Anterior cingulate cortex (tissue), 58 donors: ENCODE measurements at places on chromosomes 5 and 9.

DNA sequence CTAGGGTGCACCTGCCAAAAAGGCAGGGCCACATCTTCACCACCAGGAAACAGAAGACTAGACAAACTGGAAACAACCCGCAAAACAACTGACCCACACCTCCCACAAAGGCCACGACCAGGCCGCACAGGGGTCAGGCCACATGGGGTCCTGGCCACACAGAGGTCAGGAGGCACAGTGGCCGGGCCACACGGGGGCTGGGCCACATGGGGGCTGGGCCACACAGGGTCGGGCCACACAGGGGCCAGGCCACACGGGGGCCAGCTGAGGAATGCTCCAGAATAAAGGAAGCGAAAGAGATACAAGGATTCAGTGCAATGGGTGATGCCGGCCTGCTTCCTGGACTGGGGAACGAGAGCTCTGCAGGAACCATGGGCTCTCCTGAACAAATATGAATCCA, 91.6 kb downstream of the OLFM1 start:
- no peak for DNase-seq

- DNase-seq, result no peak
Measured at GRCh38 chr5:98840946-98841345, 67.5 kb downstream of the RGMB start.

GRCh38 chr5:2674456-2674855, 77.0 kb downstream of the IRX2 start:
- DNase-seq, result no peak

GRCh38 chr5:32790411-32790951, 79.4 kb downstream of the NPR3 start:
- DNase-seq, result no peak

GRCh38 chr5:68087866-68088265, 127.7 kb upstream of the PIK3R1 start:
- DNase-seq, result no peak

DNA sequence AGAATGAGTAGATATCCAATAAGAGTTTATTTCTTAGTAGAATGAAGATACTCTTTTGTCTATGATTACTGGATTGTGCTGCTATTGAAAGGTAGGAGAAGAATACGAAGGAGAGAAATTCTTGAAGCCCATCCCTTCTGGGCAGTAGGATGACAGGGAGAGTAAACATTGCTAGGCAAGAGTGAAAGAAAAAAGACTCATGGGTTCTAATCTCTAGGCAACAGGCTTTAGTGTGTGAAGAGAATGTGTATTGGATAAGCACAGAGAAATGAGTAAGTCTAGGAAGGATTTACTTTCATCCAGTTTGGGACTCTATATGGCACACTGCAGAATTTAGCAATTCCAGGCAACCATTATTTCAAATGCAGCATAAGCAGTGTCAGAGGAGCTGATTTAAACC, 216.0 kb downstream of the GABRG2 start:
- no peak for DNase-seq

DNA sequence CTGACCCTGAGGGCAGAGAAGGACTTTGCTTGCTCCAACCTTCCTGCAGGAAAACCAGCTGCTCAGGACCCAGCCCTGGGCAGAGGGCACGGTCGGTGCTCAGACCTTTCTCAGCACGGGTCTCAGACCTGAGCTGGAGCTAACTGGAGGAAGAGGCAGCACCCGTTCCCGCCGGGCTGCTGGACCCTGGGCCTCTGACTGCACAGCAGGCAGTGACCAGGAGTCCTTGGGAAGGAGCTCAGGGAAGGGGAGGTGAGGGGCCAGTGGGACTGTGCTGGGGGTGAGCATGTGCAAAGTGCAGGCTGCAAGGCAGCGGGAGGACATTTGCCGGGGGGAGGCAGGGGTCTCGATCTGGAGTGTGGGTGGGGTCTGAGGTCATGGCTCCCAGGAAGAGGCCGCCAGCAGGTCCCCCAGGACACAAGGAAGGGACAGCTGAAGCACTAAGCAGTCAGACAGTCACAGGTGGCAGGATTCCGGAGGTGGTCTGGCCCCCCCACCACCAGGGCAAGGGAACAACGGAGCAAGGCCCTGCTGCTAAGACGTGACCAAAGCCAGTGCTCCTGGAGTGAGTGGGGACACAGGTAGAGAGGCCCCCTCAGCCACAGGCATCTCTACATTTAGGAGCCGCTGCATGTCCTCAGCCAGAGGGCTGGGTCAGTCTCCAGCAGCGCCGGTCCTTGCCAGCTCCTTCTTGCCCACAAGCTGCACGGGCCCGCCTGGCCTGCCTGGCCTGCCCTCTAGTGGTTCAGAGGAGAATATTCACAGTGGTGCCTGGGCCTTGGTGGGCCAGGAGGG, 4.8 kb upstream of the DPM2 start:
- DNase-seq, result no peak

DNA sequence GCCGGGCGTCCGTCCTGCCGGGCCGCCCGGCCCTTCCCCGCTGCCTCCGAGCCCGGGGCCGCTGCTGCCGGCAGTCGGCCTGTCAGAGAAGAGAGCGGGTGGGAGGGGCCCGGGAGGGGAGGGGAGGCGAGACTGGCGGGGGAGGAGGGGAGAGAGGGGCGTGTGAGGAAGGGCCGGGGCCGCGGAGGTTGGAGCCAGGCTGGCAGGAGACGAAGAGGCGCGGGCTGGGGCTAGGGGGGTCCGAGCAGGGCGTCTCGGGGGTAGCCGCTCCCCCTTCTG, 570 bp downstream of the CREBRF start:
- no peak for DNase-seq

GRCh38 chr5:81848362-81848880, 97.5 kb upstream of the SSBP2 start:
- DNase-seq, result no peak

- DNase-seq, result no peak
Measured at GRCh38 chr9:133685653-133686609, 49.8 kb downstream of the DBH start.

DNA sequence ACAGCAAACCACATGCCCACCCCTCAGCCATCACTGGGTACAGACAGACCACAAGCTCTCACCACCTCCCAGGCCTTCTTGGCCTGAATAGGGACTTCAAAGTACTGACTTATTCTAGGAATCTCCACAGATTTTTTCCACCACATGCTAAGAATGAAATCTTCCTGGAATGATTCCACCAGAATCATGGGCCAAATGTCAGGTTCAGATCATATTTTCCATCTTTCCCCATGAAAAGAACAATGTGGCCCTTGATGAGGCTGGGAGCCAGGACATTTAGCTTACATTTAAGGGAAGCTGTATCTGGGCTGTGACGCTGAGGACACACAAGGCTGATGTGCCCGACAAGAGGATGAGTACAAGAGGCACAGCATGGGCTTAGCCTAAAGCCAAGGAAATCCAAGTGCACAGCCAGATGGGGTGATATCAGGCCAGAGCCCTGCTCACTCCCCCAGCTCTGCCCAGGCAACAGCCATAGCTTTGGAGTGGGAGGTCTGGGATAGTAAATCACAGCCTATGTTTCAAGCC, 28.1 kb downstream of the ACSL6 start:
- no peak for DNase-seq

DNA sequence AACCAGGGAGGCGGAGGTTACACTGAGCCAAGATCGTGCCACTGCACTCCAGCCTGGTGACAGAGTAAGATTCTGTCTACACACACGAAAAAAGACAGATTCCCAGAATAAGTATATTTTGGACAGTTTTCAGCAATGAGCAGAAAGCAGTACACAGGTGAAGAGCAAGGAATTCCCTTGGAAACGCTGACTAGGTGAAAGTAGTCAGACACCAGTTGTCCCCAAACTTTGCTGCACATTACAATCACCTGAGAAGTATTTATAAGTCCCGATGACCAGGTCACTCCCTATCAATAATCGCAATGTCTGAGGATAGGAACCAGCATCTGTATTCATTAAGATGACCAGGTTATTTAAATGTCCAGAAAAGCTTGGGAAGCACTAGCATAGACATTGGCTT, 78.3 kb downstream of the CPLANE1 start:
- no peak for DNase-seq

GRCh38 chr5:53386341-53386740, 94.1 kb upstream of the FST start:
- DNase-seq, result no peak

GRCh38 chr5:15601274-15601673, 101.3 kb downstream of the FBXL7 start:
- DNase-seq, result no peak

- DNase-seq, result no peak
Measured at GRCh38 chr5:13189532-13189931, 755.0 kb downstream of the DNAH5 start.

DNA sequence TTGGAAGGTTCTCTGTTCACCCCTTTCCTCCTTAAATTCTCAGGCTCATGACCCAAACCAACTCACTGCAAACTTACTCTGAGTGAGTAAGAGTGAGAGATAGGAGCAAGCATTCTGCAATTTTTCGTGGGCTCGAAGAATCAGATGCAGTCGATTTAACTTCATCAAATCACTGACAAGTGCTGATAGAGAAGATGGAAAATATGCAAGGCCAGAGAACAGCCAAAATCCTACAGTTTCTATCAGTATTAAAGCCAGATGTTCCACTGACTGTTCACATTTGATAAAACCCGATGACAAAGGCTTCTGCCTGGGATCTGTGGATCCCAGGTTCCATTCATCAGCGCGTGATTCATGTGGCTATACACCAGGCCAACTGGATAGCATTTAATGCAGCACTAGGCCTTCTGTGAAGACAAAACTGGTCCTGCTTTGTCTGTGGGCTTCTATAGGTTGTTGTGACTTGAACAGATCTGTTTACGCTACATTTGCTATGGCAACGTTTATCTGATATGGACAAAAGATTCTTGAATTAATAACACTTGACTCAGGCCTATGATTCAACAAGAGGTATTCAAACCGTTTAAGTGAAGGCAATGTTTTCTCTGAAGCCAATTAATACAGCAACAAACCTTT, 251.2 kb downstream of the NFIB start:
- no peak for DNase-seq

GRCh38 chr9:129232839-129233591, 55.0 kb upstream of the IER5L start:
- DNase-seq, result no peak

DNA sequence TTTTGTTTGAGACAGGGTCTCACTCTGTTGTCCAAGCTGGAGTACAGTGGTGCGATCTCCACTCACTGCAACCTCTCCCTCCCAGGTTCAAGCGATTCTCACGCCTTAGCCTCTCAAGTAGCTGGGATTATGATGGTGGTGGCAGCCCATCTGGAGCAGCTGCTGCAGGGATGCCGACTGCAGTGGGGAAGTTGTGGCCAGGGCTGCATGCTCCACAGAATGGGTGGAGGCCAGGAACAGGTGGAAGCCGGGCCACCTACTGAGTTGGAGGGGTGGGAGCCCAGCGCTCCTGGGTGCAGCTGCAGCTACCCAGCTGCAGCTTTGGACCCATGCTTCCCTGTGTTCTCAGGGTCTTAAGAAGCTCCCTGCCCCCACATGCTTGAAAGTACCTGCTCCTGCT, 99.7 kb downstream of the SCAI start:
- DNase-seq, result no peak

- DNase-seq, result no peak
Measured at GRCh38 chr5:149654231-149654630, 72.9 kb downstream of the ARHGEF37 start.

GRCh38 chr5:16326137-16326536, 139.5 kb downstream of the ZNF622 start:
- DNase-seq, result no peak

DNA sequence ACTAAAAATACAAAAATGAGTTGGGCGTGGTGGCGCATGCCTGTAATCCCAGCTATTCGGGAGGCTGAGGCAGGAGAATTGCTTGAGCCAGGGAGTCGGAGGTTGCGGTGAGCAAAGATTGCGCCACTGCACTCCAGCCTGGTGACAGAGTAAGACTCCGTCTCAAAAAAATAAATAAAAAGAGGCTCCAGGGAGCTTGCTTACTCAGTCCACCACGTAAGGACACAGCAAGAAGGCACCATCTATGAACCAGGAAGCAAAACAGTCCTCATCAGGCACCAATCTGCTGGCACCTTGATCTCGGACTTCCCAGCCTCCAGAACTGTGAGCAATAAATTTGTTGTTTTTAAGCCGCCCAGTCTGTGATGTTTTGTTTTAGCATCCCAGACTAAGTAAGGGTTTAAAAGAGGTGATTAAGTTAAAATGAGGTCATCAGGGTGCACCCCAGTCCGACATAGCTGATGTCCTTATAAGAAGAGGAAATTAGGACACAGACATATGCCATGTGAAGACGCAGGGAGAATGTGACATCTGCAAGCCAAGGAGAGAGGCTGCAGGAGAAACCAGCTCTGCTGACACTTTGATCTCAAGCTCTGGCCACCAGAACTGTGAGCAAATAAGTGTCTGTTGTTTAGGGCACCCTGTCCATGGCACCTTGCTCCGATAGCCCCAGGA, 45.9 kb downstream of the C9orf50 start:
- no peak for DNase-seq

- DNase-seq, result peak; percentile 93
Measured at GRCh38 chr5:34915139-34915855, at the start of the genes BRIX1 and RAD1. Gene BRIX1, plus strand, starts transcription at chr5:34915711. Its CDS starts 28 bp downstream, at chr5:34915739. Gene RAD1, minus strand, starts transcription at chr5:34915504. Its CDS starts 612 bp downstream, at chr5:34914892.

DNA sequence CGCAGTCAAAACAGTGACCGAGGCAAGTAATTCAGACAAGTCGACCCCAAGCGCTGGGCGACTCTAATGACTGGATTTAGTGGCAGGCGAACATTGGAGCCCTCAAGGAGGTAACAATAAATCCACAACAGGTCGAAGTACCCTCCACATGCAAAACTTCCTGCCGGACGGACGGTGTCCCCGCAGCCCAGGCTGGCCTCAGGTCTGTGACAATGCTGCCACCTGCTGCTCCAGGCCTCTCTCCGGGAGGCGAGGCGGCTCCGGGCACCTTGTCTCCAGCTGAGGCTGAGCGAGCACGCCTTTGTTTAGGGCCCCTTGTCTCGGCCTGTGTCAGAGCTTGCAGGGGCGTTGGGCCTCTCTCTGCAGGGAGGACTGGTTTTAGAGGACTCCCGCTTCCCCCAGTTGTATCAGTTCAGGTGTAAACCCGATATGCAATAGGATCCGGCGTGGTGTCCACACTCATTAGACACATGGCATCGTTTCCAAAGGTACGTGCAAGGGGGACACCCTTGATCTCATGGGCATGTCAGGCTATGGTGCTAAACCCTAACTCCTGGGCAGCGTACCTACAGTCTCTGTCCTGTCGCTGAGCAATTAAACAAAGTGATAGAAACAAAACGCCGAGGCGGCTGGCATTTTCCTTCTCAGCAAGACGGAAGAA, 628.0 kb upstream of the ADAMTS16 start:
- peak; percentile 8 for DNase-seq

GRCh38 chr9:114202396-114202795, 47.1 kb downstream of the COL27A1 start:
- no peak for DNase-seq

DNA sequence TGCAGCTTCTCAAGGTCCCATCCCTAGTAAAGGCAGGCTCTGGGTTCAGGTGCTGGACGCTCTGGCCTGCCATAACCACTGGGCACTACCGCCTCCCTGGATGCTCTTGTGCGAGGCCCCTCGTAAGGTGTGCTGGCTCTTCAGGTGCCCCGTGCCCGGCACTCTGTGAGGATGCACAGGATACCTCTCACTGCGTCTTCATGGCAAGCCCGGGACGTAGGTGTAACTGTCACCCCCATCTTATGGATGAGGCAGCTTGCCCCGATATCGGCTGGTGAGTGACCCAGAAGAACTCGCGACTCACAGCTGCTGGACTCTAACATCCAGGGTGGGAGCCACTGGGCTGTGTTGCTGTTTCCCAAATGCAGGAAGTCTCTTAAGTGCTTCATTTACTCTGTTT, 79.0 kb downstream of the GTF3C4 start:
- DNase-seq, result no peak
